ENCODE measurements at places on chromosomes 5 and 9.

DNA sequence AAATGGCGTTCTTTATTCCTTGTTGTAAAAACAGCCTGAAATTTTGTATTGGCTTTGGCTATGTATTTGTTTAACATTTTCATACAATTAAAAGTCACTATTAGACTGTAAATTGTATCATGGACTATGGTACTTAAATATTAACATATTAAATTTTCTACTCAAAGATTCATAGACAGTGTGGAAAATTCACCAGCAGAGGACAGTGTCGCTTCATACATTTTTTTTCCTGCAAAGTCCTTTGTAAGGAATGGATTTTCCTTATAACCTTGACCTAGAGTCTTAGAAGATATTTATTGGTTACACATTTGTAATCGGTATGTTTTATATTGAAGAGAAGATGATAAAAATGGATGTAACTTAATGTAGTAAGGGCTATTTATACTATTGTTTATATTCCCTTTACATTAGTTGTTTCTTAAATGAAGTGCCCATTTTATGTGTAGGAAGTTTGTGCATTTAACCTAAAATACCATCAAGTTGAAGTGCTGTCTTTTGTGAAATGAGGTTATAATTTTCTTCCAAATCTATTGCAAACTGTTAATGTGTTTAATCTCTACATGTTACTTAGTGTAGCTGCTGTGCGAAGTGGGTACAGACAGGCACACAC, 150.1 kb downstream of the KDM4C start:
- DNase-seq = no peak

- DNase-seq = no peak
Measured at GRCh38 chr5:64164166-64164565, 1.5 kb upstream of the RNF180 start.

GRCh38 chr9:98168153-98168780, 24.2 kb downstream of the CORO2A start:
- DNase-seq = no peak

DNA sequence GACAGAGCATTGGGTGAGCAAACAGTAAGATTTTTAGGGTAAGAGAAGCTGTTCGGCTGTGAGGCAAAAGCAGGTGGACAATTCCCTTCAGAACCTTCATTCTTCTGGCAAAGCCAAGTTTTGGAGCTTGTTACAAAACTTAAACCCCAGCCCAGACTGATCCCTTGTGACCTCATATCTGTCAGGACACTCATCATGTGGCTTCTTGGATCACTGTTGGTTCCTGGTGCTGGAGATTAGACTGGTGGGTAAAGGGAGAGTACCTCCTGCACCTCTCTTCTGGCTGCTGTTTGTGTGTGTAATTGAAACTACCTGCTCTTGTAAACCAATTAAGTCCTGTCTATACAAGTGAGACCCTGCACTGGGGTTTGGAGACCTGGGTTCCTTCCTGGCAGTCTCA, 21.0 kb downstream of the LARP1 start:
- DNase-seq = no peak

All from activated T-cell treated with anti-CD3 and anti-CD28 coated beads for 24 hours (primary cell).